ENCODE measurements at places on chromosomes 5 and 9.

- no peak for DNase-seq
These were observed 10.9 kb downstream of the ZCCHC10 start for GRCh38 chr5:133015466-133015865.

DNA sequence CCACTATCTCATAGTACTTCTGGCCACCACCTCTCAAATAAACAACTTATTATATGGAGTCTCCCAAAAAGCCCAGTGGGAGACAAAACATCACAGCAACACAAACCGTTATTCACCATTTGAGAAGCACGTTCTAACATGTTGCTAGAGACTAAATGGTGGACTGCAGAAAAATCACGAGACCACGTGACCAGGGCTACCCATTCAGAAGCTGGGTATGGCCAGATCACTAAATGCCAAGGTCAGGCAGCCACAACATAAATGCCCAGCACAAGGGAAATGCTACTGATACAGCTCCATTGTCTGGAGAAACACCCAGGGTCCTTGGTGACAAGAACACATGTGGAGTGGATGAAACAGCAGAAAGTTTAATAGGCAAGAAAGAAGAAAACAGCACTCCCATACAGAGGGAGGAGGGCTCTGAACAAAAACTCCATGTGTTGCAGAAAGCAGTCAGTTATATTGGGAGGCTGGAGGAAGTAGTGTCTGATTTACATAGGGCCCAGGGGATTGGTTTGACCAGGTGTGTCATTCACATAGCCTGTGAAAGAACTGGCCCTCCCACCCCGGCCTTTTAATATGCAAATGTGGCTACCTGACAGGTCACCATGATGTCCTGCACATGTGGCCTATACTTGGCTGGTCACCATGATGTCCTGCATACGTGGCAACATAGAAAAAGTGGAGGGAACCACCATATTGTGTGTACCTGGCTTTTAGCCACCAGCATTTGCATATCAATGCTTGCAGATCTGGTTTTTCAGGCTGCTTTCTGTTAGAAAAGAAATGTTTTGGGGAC lies 97.2 kb downstream of the TRIM36 start:
- DNase-seq, result no peak

GRCh38 chr5:3284506-3284905 lies 311.1 kb upstream of the IRX1 start:
- no peak for DNase-seq

- no peak for DNase-seq
These were observed 10.3 kb downstream of the GOLPH3 start for GRCh38 chr5:32163785-32164184.

- no peak for DNase-seq
These were observed 36.0 kb upstream of the FBN2 start for GRCh38 chr5:128574041-128574440.

DNA sequence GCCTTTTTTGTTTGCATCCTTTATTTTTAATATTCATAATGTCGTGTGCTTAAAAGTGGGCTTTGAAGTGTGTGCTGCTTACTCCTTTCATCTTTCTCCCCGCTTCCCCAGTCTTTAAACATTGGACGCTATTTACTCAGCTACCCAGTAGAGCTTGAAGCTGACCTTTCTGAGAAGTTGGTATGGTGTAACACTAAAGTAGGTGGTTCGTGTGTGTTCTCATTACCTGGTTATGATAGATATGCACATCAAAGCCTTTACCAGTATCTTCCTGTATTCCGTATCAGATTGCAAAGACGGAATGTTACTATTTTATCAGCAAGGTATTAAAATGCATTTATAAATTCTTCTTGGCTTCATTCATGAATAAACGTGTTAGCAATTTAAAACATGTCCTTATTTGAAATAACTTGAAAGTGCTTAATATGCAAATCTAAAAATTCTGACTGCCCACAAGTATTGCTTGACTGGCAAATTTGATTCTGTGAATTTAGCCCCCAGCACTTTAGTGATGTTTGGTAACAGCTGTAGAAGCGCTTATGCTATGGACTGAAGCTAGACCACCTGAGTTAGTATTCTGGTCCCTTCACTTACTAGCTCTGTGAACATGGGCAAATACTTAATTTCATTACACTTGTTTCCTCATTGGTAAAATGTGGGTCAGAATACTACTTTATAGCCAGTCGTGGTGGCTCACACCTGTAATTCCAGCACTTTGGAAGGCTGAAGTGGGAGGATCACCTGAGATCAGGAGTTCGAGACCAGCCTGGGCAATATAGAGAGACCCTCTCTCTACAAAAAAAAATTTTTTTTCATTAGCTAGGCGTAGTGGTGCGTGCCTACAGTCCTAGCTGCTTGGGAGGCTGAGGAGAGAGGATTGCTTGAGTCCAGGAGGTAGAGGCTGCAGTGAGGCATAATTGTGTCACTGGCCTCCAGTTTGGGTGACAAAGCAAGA lies 1.7 kb downstream of the RRAGA start:
- no peak for DNase-seq

DNA sequence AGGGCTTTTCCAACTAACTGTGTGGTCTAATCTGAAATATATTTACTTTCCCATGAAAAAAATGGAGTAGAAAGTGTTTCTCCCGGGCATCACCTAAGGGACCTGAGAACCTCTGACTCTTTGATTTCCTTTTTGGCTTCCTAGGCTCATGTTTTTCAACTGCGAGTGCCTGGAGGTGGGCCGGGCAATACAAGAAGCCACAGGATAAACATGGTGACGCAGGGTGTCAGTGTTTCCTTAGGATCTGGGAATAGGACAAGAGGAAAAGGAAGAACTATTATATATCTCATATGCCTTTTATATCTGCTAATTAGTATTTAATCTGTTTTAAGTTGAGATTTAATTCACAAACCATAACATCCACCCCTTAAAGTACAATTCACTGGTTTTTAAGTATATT lies 11.4 kb upstream of the LECT2 start:
- no peak for DNase-seq

GRCh38 chr5:142151436-142152383 lies 43.1 kb downstream of the NDFIP1 start:
- peak; percentile 61 for DNase-seq

DNA sequence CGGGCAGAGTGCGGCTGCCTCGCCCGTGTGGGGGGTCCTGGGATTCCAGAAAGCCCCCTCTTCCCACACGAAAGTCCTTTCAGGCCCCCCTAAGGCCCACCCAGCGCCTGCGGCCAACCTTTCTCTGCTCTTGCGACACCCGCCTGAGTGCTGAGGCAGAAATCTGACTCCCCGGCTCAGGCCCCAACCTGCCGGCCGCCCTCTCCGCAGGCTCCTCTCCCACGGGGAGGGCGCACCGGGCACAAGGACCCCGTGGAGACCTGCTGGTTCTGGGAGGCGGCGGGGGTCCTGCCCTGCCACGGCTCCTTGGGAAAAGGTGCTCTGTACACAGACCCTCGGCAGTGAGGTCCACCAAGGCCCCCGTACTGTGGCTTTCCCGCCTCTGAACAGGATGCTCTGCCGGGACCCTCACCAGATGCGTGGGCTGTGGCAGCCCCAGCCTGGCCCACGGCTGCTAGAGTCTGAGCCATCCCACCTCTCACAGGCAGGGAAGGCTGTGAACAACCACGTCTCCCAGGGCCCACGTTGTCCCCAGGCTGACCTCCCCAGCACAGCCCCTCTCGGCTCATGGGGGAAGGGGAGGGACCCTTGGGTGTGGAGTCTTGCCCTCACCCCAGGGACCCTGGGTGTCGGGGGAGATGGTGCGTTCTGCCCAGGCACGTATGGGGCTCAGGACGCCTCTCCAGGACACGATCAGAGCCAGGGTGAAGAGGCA lies 41.5 kb upstream of the EGFL7 start:
- DNase-seq, result no peak

DNA sequence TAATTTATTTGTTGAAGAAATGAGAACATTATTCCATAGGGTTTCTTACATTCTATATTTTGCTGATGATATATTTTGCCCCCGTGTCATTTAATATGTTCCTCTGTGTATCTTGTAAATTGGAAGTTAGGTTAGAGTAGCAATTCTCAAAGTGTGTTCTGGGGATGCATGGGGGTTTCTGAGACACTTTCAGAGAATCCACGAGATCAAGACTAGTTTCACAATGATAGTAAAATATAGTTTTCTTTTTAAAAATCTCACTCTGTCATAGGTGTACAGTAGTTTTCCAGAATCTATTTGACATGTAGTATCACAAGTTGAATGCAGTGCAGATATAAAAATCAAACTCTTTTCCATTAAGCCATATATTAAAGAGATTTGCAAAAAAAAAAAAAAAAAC lies 488.6 kb upstream of the SGCD start:
- DNase-seq, result no peak

- DNase-seq, result no peak
These were observed 94.9 kb upstream of the GRHPR start for GRCh38 chr9:37327553-37327952.

DNA sequence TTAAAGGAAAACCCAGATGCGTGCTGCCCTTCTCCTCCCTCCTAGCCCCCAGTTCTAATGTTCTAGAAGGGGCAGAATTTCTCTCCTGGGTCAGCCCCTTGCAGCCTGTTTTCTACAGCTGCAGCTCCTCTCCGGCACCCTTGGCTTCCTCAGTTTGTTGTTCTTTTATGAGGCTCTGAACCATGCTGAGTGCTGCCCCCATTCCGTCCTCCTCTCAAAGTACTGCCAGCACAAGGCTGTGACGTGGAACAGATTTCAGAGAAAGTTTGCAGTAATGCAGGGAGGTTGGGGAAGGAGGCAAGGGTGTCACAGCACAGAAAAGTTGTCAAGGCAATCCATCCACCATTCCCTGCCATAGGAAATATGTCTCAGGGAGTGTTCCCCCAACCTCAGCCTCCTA lies 63.3 kb downstream of the RGS3 start:
- DNase-seq, result no peak

GRCh38 chr9:34458959-34459340 lies 345 bp downstream of the DNAI1 start:
- DNase-seq, result no peak

- no peak for DNase-seq
These were observed 25.4 kb upstream of the NKD2 start for GRCh38 chr5:983238-983524.

DNA sequence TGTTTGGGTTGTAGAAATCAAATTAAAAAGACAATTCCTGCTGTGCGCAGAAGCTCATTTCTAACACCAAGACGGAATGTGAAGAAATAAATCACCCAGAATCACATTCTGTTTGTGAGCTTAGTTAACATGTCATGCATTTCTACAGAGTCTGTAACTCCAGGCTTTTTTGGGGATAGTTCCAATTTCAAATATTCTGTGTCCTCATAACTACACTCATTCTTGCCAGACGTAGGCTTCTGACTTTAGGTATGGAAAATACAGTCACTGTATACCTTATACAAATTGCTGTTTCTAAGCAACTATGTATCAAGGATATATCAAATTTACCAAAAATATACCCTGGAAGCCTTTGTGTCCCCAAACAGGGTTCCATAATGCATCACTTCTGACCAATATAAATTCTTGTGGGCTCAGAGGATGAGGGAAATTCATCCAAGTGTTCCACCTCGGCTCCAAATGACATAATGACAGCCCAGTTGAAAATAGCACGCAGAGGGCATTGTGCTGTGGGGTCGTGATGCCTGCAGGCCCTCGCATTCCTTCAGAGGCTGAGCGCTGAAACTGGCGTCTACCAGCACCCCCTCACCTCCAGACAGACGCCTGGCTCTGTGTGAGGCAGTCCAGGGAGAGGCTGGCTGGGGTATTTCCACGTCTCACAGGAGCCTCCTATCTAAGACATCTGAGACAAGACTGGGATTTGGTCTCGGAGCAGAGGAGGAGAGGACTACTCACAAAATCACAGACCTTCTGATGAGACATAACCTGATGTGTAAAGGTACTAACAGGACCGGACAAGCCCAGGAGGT lies 79.8 kb downstream of the KLF4 start:
- no peak for DNase-seq

DNA sequence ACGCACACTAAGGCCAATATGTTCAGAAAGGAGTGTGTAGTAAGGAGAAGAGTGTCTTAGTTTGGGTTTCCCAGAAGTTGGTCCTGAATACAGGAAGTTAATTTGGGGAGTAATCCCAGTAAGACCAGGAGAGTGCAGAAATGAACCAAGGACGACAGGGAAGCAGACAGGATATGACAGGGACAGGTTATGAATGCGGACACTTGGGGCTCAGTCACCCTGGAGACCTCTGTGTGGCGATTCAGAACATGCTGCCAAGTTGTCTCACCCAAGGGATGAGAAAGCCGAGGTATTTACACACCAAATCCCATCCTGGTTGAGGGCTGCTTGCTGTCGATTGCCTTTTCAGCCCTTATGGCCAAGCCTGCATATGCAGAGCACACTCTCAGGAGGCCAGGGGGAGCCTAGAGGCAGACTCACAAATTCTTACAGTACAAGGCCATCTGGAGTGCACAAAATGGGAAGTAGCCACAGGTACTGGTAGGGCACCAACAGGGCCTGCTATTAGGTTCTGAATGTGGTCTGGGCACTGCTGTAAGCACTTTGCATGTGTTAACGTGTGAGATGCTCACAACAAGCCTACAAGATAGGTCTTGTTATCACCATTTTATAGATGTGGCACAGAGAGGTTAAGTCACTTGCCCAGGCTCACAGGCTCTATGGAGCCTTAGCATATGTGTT lies 233.1 kb upstream of the ANKRD55 start:
- DNase-seq, result no peak
